Effector memory CD4-positive, alpha-beta T cell (primary cell): ENCODE measurements at places on chromosomes 5 and 9.
A peak's percentile ranks its signal among the peaks of the same experiment; 100 is the strongest.

- H3K4me1 ChIP-seq, result no peaks in the 10 kb centered on the region
- no peaks in the 10 kb centered on the region for H3K27me3 ChIP-seq
- DNase-seq, result no peak
- H3K27ac ChIP-seq, result no peak overlapping the region
- H3K36me3 ChIP-seq, result no peaks in the 10 kb centered on the region
- no peak overlapping the region for H3K4me3 ChIP-seq
Observed at GRCh38 chr5:9431496-9432258, 114.2 kb downstream of the SEMA5A start.

- no peaks in the 10 kb centered on the region for H3K27me3 ChIP-seq
- peak overlapping the region; percentile 86 for H3K4me3 ChIP-seq
- no peak for DNase-seq
- H3K27ac ChIP-seq, result peak overlapping the region; percentile 98
- H3K36me3 ChIP-seq, result peaks cover 37% of the 10 kb centered on the region
Observed at GRCh38 chr5:134174841-134175839, 1.6 kb downstream of the SKP1 start.

DNA sequence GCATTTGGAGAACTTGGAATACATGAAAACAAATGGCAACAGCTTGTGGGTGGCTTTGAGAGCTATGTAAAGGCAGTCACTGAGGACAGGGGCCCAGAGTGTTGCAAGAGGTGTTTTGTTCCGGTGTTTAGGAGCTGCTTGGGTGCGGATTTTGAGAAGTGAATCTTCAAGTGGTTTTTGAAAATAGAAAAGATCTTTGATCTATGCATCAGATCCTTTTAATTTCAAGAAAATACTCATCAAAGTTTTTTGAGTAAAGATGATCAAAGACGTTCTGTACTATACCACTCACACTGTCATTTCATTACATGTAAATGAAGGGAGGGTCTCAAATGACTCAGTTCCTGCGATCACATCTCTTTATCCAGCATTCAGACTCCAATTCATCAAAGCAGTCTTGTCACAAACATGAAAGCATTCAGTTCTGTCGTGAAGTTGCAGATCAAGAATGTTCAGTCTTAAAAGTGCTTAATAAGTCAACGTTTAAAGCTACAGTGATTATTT is 112.5 kb downstream of the WDR41 start:
- no peaks in the 10 kb centered on the region for H3K36me3 ChIP-seq
- no peaks in the 10 kb centered on the region for H3K27me3 ChIP-seq
- DNase-seq, result no peak
- H3K4me1 ChIP-seq, result peaks cover 3% of the 10 kb centered on the region
- H3K4me3 ChIP-seq, result no peak overlapping the region

DNA sequence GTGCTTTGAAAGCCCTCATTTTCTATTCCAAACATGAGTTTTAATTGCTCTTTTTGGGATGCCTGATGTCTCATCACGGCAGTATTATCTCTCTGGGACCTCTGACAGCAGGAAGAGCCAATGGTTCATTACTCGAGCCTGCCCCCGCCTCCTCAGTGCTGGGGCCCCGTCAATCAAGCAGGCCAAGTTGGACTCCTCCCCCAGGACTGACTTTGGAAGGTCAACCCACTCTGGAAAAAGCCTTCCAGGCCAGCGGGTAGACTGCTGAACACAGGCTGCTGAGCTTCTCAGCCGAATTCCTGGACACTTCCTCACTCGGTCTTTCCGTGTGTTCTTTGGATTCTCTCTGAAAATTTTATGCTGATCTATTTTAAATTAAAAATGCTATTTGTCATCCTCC is 9.5 kb upstream of the BARHL1 start:
- peaks cover 22% of the 10 kb centered on the region for H3K27me3 ChIP-seq
- DNase-seq, result no peak
- H3K4me3 ChIP-seq, result no peak overlapping the region
- no peak overlapping the region for H3K27ac ChIP-seq
- H3K36me3 ChIP-seq, result no peaks in the 10 kb centered on the region

DNA sequence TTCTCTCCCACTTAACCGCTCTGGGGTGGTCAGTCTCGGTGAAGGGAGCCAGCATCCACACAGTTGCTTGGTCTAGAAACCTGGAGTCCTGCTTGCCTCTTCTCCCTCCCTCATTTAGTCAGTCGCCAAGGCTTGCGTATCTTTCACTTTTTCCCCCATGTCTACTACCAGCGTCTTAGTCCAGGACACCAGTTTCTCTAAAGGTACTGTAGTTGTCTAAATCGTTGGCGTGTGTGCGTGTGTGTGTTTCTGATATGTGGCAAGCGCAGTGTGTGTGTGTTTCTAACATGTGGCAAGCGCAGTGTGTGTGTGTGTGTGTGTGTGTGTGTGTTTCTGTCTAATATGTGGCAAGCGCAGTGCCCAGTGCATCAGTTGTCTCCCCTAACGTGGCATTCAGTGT is 641 bp downstream of the ATP6V1G1 start:
- H3K27ac ChIP-seq, result peak overlapping the region; percentile 85
- DNase-seq, result no peak
- peak overlapping the region; percentile 68 for H3K4me3 ChIP-seq
- H3K4me1 ChIP-seq, result peaks cover 37% of the 10 kb centered on the region
- H3K27me3 ChIP-seq, result no peaks in the 10 kb centered on the region

DNA sequence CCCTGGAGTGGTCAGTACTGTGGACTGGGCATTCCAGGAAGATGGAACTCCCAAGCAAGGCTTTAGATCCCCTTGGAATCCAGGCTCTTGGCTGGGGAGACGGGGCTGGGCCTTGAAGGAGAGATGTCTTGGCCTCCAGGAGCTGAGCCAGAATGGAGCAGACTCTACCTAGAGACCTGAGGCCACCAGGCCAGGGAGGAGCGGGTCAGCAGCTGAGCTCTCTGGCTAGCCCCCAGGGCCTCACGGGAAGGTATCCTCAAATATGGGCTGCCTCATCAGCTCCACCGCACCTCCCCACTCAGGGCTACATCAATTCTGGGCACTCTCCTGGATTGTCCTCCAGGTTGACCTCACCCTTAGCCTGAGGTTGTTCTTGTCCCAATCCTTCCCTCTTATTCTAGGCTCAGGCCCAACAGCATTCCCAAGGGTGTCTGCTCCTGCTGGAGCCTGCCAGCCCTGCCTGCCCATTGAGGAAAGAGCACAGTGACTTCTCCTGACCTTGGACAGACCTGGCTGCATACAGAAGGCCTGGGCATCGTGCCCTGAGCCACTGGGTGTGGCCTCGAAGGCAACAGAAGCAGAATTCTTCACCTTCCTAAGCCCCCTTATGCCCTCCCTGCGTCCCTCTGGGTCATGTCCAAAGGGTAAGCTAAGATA is 3.0 kb upstream of the PDLIM4 start:
- H3K27ac ChIP-seq, result no peak overlapping the region
- H3K4me3 ChIP-seq, result no peak overlapping the region
- peaks cover 8% of the 10 kb centered on the region for H3K27me3 ChIP-seq
- H3K36me3 ChIP-seq, result no peaks in the 10 kb centered on the region

DNA sequence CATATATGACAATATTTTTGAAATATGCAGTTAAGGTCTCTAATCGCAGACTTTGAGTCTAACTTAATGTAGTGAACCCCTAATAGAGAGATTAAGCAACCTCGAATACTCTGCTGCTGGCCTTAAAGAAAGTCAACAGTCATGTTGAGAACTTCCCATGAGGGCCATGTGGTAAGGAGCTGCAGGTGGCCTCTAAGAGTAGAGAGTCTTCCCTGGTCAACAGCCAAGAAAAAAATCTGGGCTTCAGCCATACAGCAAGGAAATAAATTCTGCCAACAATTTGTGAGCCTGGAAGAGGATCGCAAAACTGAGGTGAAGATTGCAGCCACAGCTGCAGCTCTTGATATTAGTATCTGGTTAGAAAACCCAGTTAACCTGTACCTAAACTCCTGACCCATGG is 935.2 kb upstream of the TYRP1 start:
- DNase-seq, result no peak
- no peaks in the 10 kb centered on the region for H3K4me1 ChIP-seq
- no peak overlapping the region for H3K27ac ChIP-seq
- no peak overlapping the region for H3K4me3 ChIP-seq
- no peaks in the 10 kb centered on the region for H3K27me3 ChIP-seq

DNA sequence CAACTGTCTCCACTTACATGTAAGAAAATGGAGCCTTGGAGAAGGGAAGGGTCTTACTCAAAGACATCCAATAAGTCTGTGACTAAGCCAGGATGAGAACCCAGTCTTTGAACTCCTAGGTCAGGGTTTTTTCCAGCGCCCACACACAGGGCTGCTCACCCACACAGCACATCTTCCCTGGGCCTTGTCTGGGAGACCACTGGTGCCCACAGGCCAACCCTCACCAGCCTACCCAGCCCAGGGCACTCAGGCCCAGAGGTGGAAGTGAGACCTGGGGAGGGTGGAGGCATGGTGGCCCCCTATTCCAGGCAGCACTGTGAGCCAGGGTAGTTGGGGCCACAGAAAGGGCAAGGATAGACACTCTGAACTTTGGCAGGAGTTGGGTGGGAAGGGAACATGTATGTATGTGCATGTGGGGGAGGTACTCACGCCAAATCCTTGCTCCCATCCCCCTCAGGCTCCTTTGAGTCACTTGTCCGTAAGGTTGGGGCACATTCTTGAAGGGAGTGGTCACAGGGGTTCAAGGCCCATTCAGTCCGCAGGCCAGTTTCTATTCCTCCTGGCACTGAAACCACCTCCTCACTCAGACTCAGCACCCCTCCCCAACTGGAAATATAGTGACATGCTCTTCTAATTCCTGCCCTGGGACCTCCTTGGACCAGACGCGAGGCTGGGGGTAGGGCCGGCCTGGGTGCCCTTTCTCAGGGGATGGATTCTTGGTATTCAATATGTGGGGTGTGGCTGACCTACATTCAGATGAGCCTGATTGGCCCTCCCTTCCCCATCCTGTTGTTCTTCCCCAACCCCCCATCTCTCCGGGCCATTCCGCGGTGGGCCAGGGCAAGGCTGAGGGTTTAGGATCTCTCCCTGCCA is 2.9 kb upstream of the SLC4A9 start:
- no peaks in the 10 kb centered on the region for H3K27me3 ChIP-seq
- peaks cover 10% of the 10 kb centered on the region for H3K4me1 ChIP-seq
- H3K4me3 ChIP-seq, result no peak overlapping the region
- no peak for DNase-seq

DNA sequence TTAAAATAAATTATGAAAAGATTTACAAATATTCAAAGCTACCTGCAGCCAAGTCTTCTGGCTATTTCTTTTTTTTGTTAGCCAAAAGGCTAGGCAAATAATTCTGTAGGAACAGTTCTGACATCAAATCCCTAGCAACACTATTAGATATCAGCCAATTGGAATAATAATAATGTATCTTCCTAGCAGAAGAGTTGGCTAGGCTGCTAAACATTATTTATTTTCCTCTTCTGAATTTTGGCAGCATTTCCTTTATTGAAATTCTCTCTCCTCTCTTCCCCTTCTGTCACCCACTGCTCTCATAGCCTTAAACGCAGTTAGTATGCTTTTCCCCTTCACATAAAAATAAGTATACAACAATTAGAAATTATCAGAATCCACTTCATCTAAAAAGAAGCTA is 42.6 kb downstream of the ZDHHC21 start:
- no peak overlapping the region for H3K27ac ChIP-seq
- no peak for DNase-seq
- peaks cover 10% of the 10 kb centered on the region for H3K36me3 ChIP-seq

DNA sequence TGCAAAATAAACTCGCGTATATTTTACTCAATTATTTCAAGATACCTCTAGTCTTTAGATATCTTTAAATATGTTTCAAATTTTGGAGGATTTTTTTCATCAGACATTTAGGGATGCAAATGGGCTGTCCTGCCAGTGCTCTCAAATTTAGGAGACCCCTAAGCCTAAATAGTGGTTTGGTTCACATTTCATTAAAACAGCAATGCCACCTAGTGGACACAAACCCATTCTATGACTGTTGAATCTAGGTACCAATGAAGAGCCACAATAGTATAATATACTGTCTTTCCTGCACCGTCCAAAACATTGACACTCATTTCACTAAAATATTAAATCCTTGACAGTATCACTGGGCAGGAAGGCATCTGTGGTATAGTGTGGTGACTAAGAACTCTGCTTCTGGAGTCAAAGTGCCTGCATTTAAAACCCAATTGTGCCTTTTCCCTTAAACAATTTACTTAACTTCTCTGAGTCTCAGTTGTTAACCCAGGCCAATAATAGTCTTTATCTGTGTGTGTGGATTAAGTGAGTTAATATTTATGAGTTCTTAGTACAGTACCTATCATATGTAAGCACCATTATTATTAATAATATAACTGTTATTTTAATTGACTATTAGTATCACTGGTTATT is 148.0 kb downstream of the RORB start:
- no peak overlapping the region for H3K4me3 ChIP-seq
- H3K27me3 ChIP-seq, result no peaks in the 10 kb centered on the region
- H3K36me3 ChIP-seq, result no peaks in the 10 kb centered on the region

GRCh38 chr5:66851306-66851705 is 255.1 kb downstream of the MAST4 start:
- H3K36me3 ChIP-seq, result no peaks in the 10 kb centered on the region
- H3K4me3 ChIP-seq, result no peak overlapping the region
- no peak overlapping the region for H3K27ac ChIP-seq
- H3K4me1 ChIP-seq, result no peaks in the 10 kb centered on the region

- no peak for DNase-seq
- no peaks in the 10 kb centered on the region for H3K27me3 ChIP-seq
- H3K27ac ChIP-seq, result no peak overlapping the region
- no peaks in the 10 kb centered on the region for H3K36me3 ChIP-seq
- H3K4me1 ChIP-seq, result no peaks in the 10 kb centered on the region
Observed at GRCh38 chr5:137560420-137560819, 61.3 kb upstream of the SPOCK1 start.

DNA sequence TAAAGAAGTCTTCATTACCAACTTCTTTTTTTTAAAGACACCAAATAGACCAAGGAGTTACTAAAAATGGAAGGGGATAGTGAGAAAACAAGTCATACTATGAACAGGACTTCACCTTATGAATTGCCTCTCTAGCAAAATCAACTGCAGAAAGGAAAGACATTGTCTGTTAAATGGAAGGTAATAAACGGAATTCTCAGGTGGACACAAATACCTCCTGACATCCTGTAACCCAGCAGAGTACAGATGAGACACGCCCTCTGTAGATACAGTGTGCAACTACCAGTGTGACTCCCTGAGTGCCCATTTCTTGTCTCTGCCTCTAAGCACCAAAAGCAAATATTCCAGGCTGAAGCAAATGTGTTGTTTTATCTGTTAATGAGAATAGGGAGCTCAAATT is 12.2 kb upstream of the PLPP1 start:
- no peak for DNase-seq
- H3K27me3 ChIP-seq, result no peaks in the 10 kb centered on the region
- H3K4me1 ChIP-seq, result no peaks in the 10 kb centered on the region
- H3K27ac ChIP-seq, result no peak overlapping the region
- no peaks in the 10 kb centered on the region for H3K36me3 ChIP-seq

DNA sequence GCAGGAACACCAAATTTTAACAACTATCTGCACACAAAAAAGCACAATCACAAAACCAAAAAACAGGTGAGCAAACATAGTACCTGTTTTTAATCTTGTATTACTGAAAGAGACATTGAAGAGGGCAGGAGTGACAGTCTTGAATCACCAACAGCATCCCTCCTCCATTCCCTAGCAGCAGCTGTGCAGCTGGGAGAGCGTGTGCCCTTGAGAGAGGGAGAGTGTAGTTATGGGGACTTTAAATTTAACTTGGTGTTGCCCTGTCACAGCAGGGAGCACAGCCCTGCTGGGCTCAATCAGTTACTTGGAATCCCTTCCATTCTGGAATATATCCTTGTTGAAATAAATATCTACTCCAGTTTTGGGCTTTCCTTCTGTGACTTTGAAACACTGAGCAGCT is 1938.7 kb upstream of the NUDT12 start:
- H3K4me1 ChIP-seq, result no peaks in the 10 kb centered on the region
- DNase-seq, result no peak
- H3K27me3 ChIP-seq, result no peaks in the 10 kb centered on the region
- H3K4me3 ChIP-seq, result no peak overlapping the region
